ENCODE measurements at places on chromosomes 1 and 21.

- DNase-seq, result no peak
Measured at GRCh38 chr1:184553845-184554244, 167.0 kb downstream of the C1orf21 start.

GRCh38 chr1:47995306-47996050 lies 1.7 kb downstream of the TRABD2B start:
- DNase-seq, result peak; percentile 19

DNA sequence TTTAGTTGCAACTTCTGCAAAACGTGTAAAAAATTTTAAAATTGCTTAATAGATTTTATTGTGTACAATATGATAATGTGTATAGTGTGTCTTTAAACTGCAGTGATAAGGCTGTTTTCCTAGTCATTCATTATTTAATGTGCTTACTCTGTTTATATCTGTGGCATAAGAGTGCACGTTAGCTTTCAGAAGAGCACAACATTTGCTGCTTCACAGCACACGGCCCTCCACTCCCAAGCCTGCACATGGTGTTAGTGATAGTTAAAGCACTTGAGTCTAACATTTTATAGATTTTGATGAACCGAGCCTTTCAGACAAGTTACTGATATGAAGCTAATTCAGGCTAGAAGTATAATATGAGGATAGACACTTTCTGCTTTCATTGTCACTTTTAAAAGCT lies 120.6 kb downstream of the ADGRL2 start:
- DNase-seq, result no peak

- DNase-seq, result no peak
Measured at GRCh38 chr1:161949548-161949947, 74.1 kb downstream of the OLFML2B start.

GRCh38 chr1:59015708-59016107 lies 231.9 kb upstream of the JUN start:
- DNase-seq, result no peak

GRCh38 chr1:69913977-69914376 lies 291.4 kb downstream of the LRRC40 start:
- no peak for DNase-seq

DNA sequence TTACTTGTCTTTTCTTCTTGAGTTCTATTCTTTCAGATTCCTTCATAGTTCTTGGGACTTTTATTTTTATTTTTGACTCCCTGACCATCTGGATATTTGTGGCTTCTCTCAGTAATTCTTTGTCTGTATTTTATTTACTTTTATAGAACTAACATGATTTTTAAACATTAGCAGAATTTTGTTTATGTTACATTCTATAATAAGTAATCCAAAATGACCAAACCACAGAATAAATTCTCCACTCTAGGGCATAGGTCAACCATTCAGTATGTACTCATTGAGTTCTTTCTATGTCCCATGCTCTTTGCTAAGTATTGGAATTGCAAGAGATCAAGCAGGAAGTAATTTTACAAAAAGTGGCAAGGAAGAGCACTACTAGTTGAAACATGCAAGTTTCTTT lies 969.0 kb downstream of the TTLL7 start:
- no peak for DNase-seq

DNA sequence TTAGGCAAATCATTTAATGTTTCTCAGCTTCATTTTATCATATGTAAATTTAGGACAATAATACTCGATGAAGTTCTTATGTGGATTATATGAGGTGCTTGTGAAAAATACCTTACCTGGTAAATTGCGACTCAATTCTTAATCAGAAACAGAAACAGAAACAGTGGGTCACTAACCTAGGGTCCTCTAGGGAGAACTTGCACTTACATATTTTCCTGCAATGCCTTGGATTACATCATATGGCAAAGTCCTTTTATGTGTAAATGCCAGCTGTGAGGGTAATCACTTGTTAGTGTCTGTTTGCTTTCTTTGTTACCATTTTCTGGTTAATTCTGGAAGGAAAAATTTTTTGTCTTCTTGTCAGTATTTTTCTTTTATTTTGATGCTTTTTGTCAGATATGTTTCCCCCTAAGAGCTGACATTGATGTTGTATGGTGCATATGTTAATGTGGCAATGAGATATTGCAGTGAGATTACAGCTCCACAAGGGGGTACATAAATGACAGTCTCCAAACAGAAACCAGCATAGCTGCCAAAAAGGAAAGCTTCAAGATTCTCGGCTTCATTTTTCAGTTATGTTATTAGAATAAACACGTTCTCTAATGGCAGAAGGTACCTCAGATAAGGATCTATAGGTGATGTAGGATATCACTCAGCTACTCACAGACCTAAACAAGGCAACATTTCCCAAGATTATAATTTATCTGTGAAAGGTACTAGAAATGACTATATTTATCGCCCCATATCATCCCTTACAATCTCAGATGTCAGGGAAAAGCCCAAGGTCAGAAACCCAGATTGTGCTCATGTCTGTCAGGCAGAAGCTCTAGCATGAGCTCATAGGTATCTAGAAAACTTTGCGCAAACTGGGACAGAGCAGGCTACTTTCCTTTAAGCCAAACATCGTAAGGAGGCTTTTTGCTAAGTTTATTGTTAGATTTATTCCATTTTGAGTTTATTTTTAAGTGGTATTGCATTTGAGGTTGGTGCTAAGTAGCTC lies 119.9 kb downstream of the FASLG start:
- DNase-seq, result peak; percentile 49

DNA sequence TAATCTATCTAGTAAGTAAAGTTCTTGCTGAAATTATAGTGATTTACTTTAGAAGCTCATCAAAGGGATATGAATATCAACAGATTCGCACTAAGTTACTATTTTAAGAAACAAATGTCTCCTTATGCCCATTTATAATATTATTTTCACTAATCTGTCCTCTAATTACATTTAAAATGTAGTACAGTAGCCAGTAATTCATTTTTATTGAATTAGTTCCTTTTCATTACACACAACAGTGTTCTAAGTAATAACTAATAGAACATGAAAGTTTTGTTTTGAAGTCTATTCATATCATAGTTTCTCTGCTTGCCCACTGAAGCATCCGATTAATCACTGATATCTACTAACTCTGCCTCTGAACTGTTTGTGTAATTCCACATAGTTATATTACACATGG lies 225.8 kb downstream of the NEGR1 start:
- DNase-seq, result no peak

DNA sequence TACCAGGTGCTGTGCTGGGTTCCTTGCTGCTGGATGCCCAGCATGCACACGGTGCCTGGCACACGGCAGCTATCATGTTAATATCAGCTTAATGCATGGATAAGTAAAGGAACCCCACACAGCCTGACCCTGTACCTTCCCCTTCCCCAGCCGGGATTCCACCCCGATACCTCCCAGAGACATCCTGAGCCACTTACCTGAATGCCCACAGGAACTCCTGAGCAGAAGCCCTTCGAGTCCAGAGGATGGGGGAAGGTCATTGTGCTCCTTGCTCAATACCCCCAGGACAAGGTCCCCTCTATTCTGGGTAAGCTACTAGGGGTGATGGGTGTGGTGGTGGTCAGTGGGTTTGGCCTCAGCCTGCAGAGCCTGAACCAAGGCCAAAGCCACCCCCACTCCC lies 1.4 kb downstream of the FAM131C start:
- DNase-seq, result no peak

GRCh38 chr1:239437822-239438221 lies 51.5 kb downstream of the CHRM3 start:
- DNase-seq, result no peak

- DNase-seq, result no peak
Measured at GRCh38 chr1:71950579-71950978, 331.8 kb downstream of the NEGR1 start.

DNA sequence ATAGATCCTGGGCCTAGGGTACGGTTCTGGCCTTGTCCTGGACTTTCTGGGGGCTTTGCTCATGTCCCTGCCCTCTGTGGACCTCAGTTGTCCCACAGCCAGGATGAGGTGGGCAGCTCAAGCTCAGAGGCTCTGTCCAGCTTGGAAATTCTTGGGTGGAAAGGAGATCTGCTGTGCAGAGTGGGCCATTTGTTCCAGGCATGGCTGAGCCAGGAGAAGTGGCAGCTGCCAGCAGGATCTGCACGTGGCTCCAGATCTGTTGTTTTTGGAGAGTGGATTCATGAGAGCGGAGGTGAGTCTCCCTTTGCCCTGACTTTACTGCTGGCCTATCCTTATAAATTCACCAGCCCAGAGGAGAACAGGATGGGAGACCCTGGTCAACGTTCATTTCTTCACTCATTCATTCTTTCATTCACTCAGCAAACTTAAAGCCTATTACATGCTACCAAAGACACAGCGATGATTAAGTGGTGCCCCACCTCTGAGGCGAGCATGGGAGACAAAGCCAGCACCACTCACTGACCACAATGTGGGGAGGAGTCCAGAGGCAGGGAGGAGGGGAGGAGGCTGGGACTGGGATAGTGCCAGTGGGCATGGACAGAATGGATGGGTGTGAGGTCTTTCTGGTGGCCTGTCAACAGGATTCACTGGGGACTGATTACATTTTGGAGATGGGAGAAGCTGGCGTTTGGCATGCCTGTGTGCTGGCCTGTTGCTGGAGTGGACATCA lies 205.1 kb downstream of the TRABD2B start:
- DNase-seq, result no peak

DNA sequence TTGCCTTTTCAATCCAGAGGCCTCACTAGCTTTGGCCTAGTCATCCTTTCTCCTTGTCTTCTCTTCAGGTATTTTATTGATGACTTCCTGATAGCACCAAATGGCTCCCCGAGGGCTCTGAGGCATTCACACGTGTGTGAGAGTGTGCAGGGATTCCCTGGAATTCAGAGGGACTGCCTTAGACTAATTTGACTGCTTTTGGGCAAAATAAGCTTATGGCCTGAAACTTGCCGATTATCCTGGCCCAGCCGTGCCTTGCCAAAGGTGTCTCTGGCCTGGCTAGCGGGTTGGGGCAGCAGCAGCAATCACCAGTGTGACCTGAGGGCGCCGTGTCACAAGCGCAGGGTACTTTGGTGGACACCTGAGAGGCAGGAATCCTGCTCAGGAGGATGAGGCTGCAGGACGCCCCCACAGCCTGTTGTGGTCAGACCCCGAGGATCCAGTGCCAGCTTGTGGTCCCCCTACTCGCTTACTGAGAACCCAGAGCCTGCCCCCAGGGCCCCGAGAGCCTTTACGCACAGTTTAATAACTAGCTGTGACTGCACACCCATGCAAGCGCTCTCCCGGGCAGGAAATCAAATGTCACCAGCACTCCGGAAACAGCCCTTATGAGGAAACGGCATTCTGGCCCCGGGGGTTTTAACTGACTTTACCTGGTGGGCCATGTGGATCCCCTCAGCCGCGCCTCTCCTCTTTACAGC lies 62.8 kb upstream of the PDE9A start:
- DNase-seq, result peak; percentile 45

DNA sequence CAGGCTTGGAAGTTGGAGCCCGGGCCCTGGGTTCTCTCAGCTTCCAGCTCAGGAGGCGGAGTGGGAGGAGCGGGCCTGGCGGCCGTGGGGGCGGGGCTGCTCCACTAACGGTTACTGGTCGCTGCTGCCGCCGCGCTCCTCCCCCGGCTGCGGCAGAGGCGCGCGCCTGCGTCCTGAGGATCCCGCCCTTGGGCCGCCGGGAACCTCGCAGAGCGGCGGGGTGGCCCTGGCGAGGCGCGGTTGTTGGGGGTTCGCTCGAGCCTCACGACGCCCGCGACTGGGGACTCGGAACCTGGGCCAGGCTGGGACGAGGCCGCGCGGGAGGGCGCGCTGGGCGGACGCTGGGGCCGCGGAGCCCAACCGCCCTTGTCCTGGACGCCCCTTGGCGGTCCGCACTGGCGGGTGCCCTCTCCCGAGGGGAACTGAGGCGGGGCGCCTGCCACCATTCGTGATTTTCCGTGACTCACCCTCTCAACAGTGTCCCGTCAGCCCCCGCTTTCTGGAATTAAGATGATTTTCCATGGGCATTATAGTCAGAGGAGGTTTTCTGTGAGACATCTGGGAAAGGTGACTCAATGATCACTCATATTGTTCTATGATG lies 34.1 kb downstream of the OR2G3 start:
- no peak for DNase-seq

DNA sequence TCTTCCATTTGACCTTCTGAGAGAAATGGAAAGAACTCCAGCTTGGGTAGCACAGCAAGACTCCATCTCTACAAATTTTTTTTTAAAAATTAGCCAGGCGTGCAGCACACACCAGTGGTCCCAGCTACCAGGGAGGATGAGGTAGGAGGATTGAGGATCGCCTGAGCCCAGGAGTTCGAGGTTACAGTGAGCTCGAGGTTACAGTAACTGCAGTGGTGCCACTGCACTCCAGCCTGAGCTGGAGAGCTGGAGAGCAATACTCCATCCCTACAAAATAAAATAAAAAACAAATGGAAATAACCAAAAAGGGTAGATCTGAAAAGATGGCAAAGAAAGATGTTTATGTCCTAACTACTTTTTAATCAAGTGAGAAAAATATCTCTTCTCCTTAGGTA lies 14.5 kb downstream of the POGZ start:
- no peak for DNase-seq

- DNase-seq, result no peak
Measured at GRCh38 chr1:94925004-94925403, 1.9 kb downstream of the CNN3 start.

DNA sequence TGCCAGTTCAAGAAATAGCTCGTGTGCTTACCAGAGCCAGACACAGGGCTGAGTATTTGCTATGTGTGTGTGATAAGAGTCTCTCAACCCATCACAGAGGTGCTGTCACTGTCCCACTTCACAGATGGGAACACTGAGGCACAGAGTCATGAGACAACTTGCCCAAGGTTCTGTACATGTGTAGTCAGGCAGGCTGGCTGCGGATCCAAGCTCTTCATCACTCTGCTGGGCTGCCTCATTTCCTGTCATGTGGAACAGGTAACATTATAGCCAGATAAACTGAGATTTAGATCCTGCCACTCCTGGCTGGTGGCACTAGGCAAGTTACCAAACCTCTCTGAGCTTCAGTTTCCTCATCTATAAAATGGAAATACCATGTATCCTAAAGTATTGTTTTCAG lies 77.8 kb downstream of the ITPKB start:
- no peak for DNase-seq

DNA sequence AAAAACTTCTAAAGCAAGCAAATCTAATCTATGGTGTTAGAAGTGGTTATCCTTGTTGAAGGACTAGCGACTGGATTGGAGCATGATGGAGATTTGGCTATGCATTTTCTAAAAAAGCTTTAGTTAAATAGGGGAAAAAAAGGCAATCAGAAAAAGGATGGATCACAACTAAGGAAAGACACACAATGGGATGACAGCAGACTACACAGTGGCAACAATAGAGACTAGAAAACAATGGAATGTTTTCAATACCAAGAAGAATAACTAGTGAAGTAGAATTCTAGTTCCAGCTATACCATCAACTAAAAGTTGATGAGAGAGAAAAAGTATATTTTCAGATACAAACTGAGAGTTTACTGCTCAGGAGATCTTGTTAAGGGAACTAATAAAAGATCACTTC lies 605.8 kb downstream of the PTPRU start:
- DNase-seq, result no peak

GRCh38 chr1:65467536-65467935 lies 47.1 kb downstream of the LEPR start:
- DNase-seq, result no peak

GRCh38 chr21:37702241-37702640 lies 214.0 kb downstream of the KCNJ6 start:
- DNase-seq, result no peak

- no peak for DNase-seq
Measured at GRCh38 chr1:84427250-84428188, 29.2 kb downstream of the DNASE2B start.

Measured in GM20000 (cell line).